ENCODE measurements at places on chromosomes 6 and 20. TPM values are rescaled to one million over a fixed set of nuclear protein-coding genes. Genes with fewer than 3 reads are reported as not detected.

Gene UNC93A
- not detected for total RNA-seq

Gene VSX1
- not detected for total RNA-seq

Gene SIRPB2
- total RNA-seq = not detected

Gene ADGRF1
- 0.76 TPM for total RNA-seq

Gene GCLC
- 8.1 TPM for total RNA-seq

Gene IDH3B
- 108 TPM for total RNA-seq

Gene CD24
- total RNA-seq = 1,378 TPM

Gene MAN1A1
- total RNA-seq = 17.0 TPM

All from mesangial cell (primary cell).